ENCODE measurements at places on chromosomes 7 and 10. TPM values are rescaled to one million over a fixed set of nuclear protein-coding genes. Genes with fewer than 3 reads are reported as not detected.

Gene PNLIP
- total RNA-seq: not detected

Gene FXYD4
- not detected for total RNA-seq

Gene ASZ1
- not detected for total RNA-seq

Gene DEPP1
- total RNA-seq: 14.8 TPM

Gene SLC26A5
- total RNA-seq: 0.19 TPM

Gene OR2A12
- not detected for total RNA-seq

Gene RET
- total RNA-seq: 1.6 TPM

Gene MYL10
- not detected for total RNA-seq

Gene AGAP5
- total RNA-seq: 10.0 TPM

Gene CCL26
- 1.1 TPM for total RNA-seq

Gene WDR86
- total RNA-seq: 1.2 TPM

Gene HMX3
- not detected for total RNA-seq

Gene PUS7
- total RNA-seq: 8.7 TPM

Gene FLNC
- 267 TPM for total RNA-seq

Gene CLDN12
- 43.4 TPM for total RNA-seq

Gene SPACDR
- 1.0 TPM for total RNA-seq

Gene UNCX
- not detected for total RNA-seq

Gene ENO4
- total RNA-seq: not detected

Gene NME8
- total RNA-seq: not detected

Gene FOXP2
- total RNA-seq: 88.0 TPM

Gene SLC39A12
- total RNA-seq: not detected

Gene CFAP58
- total RNA-seq: 0.17 TPM

Gene OR2A1
- total RNA-seq: not detected

Gene POLL
- total RNA-seq: 32.1 TPM

Gene CALN1
- total RNA-seq: not detected

Gene RAMP3
- 9.0 TPM for total RNA-seq

Gene LBX1
- total RNA-seq: not detected

All from mucosa of descending colon (tissue), 3 donors.